Left cardiac atrium (tissue), 4 donors: ENCODE measurements at places on chromosomes 5 and 9. TPM values are rescaled to one million over a fixed set of nuclear protein-coding genes. Genes with fewer than 3 reads are reported as not detected.
A peak's percentile ranks its signal among the peaks of the same experiment; 100 is the strongest.

GRCh38 chr9:137665697-137666512 lies 47.1 kb downstream of the EHMT1 start:
- DNase-seq, result no peak

Gene SLC34A1
- total RNA-seq, result not detected

GRCh38 chr9:6631207-6631512 lies 14.4 kb downstream of the GLDC start:
- DNase-seq, result no peak

Gene PCDHGB1
- total RNA-seq, result 3.2 TPM

DNA sequence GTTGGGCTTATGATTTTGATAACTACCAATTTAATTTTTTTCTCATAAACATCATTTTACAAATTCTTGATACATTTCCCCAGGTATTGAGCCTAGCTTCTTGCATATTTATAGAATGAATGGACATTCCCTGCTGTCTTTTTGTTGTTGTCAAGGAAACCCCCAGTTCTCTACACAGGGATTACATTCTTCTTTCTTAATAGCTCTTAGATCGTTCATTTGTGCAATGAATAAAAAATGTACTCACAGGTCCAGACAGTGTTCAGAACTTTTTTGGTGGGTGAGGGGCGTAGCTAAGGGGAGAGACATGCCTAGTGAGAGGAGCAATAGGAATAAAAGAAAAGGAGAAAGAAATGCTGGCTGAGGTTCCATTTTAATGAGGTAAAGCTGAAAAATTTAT lies 58.6 kb downstream of the VCAN start:
- no peak for DNase-seq

DNA sequence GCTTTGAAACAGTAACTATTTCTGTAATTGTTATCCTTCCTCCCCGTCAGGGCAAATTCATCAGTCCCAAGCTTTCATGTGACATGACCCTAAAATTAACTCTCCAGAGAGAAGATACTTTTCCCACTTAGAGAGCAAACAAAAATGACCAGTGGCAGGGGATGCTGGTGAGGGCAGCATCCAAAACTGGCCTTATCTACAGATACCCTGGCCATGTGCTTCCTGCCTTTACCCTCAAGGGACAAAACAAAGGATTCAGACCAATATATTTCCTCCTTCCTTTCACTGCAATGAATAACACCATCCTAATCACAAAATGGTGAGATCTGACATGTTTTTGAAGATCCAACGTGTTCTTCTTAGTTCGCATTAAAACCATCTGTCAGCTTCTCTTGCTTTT lies 267.2 kb downstream of the MAN2A1 start:
- no peak for DNase-seq

Gene NR4A3
- total RNA-seq, result 92.1 TPM

GRCh38 chr5:128304088-128304487 lies 220.5 kb downstream of the SLC12A2 start:
- no peak for DNase-seq

GRCh38 chr9:136381311-136381710 lies 7.8 kb upstream of the CARD9 start:
- DNase-seq, result no peak

GRCh38 chr5:83474161-83474796 lies 2.7 kb downstream of the VCAN start:
- peak; percentile 89 for DNase-seq

DNA sequence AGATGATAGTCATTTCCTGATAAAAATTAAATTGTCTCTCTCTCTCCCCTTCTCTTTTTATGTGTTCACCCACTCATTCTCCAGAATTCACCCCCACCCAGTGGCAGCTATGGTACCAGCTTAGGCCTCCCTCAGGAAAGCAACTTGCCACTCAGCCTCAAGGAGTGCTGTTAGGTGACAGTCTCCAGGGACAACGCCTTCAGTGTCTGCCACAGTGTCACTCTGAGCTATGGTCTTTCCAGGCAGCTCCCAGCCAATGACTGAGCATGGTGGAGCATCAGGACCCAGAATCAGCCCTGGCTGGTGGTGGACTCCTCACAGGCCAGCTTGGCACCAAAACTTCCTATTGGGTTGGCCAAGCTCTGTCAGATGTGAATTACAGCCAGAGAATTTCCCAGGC lies 140.9 kb upstream of the PIK3R1 start:
- no peak for DNase-seq

Gene SOHLH1
- not detected for total RNA-seq

Gene IL9
- not detected for total RNA-seq

Gene ORM2
- 1.6 TPM for total RNA-seq

- no peak for DNase-seq
These were observed 43.1 kb downstream of the RALGPS1 start for GRCh38 chr9:126957687-126958053.

DNA sequence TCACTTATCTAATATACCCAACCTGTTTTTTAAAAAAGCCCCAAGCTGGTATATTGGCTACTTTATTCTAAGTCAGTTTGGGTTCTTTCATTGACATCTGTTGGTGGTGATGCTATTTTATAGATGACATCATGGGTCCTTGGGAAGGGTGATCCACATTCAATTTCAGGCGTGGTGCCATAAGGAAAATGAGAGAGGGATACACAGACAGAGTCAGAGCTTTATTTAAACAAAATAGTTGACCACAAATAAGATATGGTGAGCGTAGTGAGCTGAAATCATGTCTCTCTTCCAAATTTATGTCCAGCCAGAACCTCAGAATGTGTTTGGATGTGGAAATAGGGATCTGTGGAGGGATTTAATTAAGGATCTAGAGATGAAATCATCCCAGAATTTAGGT lies 302.4 kb downstream of the MAT2B start:
- no peak for DNase-seq

DNA sequence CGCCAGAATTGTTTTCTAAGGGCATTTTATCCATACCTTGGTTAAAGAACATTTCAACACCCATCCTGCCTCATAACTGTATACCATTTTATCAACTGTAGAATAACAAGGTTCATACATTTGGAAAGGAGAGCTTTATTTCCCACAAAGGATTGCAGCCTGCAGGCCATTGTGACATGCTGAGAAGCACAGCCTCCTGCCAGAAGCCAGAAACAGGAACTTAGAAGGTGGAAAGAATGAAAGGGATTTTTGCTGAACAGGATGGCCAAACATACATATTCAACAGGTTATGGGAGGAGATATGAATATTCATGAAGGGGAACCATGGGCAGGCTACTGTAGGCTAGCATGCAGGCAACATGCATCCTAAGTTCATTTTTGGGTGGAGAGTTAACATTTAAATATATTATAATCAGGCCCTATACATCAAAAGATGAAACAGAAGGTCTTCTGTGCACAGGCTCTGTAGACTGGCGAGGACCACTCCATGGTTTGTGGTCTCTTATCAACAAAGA lies 59.9 kb upstream of the DIRAS2 start:
- no peak for DNase-seq

DNA sequence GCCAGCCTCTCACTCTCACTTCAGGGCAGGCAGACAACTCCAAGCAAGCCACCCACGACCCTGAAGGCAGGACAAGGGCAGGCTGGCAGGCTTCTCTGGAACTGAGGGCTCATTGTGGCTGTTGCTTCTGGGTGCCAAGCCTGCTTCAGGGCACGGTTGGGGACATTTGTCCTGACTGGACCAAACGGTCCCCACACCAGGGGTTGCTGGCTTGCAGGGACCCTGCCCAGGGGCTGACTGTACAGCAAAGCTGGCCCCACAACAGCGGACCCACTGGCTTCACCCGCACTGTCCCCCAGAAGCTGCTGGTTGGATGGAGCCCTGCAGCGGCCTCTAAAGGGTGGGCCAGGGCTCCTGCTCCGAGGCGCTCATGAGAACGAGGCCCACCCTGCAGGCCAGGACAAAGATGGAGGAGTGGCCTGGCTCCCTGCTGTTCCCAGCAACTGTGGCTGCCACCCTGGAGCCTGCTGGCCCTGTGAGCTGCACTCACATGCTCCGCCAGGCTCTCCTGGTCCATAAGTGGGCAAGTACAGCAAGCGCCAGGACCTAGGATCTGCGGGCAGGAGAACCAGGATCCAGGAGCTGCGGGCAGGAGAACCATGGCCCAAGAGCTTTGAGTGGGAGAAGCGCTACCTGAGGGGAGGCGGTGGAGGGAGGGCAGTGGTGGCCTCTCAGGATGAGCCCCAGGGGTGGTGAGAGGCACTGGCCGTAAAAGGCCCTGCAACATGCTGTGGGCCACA lies 34.4 kb upstream of the NSMF start:
- no peak for DNase-seq

- no peak for DNase-seq
These were observed 15.2 kb upstream of the KCNIP1 start for GRCh38 chr5:170488570-170488969.

Gene SLC34A3
- not detected for total RNA-seq

DNA sequence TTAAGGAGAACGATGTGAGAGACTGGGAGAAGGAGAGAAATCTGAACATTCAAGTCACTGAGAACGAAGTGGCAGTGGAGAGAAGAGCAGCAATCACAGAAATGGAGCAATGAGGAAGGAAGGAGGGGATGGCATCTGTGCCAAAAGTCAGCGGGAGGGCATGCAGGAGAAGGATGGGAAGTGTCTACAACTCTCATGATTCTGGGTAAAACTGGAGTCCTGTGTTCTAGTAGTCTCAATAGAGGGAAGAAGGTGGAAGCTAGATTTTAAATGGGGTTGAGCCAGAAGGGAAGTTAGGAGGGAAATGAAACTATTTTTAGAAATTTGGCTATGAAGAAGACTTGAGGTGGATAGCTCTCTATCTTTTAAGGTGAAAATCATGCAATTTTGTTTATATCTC lies 39.1 kb upstream of the SPATA31C2 start:
- no peak for DNase-seq

GRCh38 chr5:56838409-56839039 lies 23.2 kb downstream of the MAP3K1 start:
- DNase-seq, result no peak

- no peak for DNase-seq
These were observed 92.9 kb downstream of the SPATA31D1 start for GRCh38 chr9:82081496-82081895.

DNA sequence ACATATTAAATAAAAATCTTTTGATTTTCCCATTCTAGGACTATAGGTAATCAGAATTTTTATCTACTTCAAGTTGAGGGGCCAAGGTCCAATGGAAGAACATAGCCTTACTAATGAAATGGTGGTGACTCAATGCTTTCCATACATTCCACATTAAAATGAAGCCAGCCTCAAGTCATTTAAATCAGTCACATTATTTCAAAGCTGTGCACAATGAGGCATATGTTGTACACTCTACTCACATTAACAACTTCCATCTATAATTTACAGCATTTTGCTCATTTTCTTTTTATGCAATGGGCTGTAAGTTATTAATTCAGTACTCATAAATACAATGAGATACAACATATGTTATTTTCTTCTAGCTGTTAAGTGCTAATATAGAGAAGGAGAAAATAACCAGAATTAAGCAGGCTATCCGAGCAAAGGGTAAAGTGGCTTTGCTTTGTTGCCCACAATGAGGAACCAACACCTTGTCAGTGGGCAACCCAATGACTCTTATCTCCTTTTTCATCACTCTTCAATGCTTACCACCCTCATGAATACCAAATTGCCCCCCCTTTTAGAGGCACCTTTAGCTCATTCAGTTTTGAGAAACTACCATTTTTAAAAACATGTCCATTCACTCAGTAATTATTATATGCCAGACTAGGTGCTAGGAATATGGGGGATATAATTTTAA lies 52.4 kb downstream of the TTLL11 start:
- DNase-seq, result no peak

- DNase-seq, result no peak
These were observed 527.5 kb downstream of the PRR16 start for GRCh38 chr5:120991569-120991968.

Gene SPATA31C2
- total RNA-seq, result not detected

DNA sequence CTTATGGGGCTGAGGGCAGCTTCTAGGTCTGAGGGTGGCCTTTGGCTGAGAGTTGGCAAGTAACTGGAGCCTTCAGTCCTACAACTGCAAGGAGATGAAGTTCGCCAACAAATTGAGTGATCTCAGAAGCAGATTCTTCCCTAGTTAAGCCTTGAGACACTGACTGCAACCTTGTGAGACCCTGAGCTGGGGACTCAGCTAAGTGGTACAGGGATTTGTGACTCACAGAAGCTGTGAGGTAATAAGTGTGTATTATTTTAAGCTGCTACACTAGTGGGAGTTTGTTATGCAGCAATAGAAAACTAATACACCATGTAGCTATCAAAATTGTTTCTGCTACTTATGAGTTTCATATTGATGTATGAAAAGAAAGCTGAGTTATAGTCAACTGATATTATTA lies 279.2 kb downstream of the PIK3R1 start:
- no peak for DNase-seq

DNA sequence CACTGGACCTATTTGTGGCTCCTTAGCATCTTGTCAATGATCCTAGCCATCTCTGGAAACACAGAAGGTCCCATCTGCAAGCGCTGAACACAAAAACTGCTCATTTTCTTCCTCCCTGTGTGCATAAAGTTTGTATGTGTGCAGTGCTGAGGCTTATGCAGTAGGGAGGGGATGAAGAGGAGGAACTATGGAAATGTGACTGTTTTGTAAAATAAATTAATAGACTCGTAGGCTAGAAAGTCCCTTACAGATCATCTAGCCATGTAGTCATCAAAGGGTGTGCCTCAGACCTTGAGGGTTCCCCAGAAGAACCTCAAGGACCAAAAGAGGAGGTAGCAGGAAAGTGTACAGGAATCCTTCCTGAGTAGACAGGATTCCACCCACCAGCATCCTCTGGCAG lies 34.3 kb upstream of the ADRA1B start:
- DNase-seq, result no peak

DNA sequence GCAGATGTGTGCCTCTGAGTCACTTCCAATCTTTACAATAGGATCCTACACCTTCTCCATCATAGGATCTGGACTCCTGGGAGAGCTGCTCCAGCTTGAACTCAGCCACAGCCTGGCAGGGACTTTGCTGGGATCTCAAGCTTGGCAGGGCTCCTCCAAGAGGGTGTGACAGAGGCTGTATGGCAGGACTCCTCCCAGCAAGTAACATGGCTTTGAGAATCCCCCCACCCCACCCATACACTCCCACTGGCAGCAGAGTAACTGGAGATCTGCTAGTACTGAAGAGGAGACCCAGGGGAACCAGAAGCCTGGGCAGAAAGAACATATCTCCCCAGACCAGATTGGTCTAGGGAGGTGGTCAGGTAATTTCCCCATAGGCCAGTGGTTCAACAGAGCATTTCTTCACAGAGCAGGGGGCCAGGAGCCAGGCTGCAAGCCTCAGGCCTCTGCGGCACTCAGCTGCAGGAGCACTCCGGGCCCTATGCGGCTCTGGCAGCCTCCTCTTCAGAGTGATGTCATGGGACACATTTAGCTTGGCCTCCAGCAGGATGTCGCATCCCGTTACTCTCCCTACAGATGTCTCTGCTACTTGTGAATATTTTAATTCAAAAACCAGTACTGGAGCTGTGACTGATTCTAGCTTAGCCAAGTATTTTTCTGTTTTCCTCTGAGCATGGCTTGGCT lies 1.7 kb upstream of the ACSL6 start:
- DNase-seq, result no peak

Gene SHB
- total RNA-seq, result 34.6 TPM
